Omental fat pad (tissue), 4 donors: ENCODE measurements at places on chromosomes 1 and 21.

- no peak for DNase-seq
These were observed 116.5 kb upstream of the SLC45A1 start for GRCh38 chr1:8201331-8201861.

DNA sequence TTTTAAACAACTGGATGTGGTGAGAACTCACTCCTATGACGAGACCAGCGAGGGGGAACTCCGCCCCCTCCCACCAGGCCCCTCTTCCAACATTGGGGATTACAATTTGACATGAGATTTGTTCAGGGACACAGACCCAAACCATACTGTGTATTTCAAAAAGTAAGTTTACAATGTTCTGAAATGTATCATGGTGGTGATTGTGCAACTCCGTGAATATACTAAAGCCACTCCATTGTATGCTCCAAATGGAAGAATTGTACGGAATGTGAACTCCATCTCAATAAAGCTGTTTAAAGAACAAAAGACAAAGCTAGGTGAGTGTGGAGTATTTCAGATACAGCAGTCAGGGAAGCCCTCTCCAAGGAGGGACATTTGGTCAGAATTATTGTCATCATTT, 432.1 kb upstream of the VAMP3 start:
- DNase-seq: no peak

- no peak for DNase-seq
These were observed 424.1 kb downstream of the TTLL7 start for GRCh38 chr1:83574791-83575190.

GRCh38 chr1:164682570-164682969, 123.6 kb downstream of the PBX1 start:
- no peak for DNase-seq

GRCh38 chr1:98119796-98120195, 199.0 kb upstream of the DPYD start:
- no peak for DNase-seq

DNA sequence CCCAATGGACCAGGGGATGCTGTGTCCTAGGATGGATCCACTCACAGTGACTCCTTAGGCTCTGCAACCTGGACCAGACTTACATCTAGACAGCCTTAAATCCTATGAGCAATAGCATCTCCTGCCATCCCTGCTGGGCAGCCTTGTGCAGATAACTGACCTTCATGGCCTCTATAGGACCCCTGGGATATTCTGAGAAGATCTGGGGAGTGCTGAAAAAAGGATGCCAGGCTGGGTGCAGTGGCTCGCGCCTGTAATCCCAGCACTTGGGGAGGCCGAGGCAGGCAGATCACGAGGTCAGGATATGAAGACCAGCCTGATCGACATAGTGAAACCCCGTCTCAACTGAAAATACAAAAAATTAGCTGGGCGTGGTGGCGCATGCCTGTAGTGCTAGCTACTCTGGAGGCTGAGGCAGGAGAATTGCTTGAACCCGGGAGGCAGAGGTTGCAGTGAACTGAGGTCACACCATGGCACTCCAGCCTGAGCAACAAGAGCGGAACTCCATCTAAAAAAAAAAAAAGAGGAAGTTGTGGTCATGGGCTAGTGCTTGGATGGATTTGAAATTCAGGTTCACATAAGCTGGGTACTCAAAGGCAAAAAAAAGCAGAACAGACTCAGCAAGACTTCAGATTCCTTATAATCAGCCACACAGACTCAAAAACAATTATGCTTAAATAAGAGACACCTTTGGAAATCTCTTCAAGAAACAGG, 10.9 kb upstream of the SH2D1B start:
- DNase-seq: no peak

GRCh38 chr1:211280910-211281309, 21.7 kb downstream of the RCOR3 start:
- DNase-seq: no peak

- DNase-seq: no peak
These were observed 103.1 kb upstream of the SOX13 start for GRCh38 chr1:203969846-203970245.

GRCh38 chr1:65027666-65028358, 61.5 kb upstream of the JAK1 start:
- DNase-seq: no peak

GRCh38 chr21:27422435-27422834, 455.5 kb upstream of the ADAMTS5 start:
- DNase-seq: no peak

DNA sequence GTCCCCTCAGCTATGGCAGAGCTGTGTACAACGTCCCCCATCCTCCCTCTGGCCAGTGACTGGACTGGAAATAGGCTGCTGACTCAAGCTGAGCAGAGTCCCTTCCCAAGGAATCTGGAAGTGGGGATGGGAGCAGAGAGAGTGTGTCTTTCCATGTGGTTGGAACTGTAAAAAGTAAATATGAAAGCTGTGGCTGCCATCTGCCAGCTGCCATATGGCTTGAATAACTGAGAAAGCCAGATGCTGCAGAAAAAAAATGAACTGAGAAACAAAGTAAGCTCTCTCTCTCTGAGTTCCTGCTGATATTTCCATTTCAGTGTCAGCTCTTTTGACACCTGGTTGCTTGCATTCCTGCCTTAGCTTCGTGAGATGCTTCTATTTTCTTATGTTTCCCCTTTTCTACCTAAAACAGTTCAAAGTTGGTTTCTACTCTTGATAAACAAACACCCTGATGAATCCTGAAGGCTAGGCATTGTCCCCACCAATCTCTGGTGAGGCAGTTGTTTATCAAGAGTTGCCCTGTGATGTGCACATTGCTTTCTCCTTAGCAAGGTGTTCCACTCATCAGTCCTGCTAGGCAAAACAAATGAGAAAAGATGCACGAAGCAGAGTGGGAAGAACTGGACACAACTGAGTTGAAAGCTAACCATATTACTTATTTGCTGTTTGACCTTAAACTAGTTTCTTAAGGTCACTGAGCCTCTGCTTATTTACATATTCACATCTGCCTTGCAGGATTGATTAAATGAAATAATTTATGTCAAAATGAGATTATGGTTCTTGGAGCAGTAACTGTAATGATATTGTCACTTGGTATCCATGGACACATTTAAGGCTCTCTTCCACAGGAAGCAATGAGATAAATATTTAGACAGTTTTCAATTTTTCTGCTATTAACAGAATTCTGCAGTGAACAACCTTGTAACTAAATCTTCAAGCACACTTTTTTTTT, 16.6 kb upstream of the DR1 start:
- DNase-seq: no peak

DNA sequence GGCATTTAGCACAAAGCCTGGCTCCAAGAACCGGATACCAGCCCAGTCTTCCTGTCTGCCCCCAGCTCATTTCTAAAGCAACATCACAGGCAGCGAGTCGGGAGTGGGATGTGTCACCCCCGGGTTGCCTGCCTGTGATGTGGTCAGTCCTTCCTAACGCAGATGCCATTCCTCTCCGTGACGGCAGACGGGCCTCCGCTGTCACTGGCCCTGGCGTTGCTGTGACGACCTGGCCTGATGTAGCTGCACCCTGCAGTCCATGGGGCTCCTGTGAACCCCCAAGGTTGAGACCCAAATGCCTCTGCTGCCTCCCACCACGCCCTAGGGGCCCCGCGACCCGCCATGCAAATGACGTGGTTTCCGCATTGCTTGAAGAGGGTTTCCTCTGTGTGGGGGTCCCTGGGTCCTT, 12.3 kb downstream of the TNFRSF1B start:
- no peak for DNase-seq

GRCh38 chr21:44463724-44464123, 8.4 kb downstream of the LRRC3 start:
- DNase-seq: no peak

DNA sequence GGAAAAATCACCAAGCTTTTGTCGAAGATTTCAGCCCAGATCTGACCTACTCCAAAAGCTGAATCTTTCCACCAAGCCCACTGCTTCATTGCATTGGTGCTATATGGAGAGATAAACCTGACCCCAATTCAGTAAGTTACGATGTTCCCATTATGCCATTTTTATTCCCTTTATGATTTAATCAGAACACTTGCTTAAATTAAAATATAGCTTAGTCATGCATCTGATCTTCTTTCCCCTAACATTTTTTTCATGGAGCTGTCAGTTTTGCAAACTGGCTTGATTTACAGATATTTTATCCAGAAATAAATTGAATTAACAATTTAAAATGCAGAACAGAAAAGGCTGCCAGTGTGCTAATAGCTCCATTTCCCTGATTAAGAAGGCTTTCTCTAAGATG, 503.5 kb upstream of the C1orf87 start:
- no peak for DNase-seq

DNA sequence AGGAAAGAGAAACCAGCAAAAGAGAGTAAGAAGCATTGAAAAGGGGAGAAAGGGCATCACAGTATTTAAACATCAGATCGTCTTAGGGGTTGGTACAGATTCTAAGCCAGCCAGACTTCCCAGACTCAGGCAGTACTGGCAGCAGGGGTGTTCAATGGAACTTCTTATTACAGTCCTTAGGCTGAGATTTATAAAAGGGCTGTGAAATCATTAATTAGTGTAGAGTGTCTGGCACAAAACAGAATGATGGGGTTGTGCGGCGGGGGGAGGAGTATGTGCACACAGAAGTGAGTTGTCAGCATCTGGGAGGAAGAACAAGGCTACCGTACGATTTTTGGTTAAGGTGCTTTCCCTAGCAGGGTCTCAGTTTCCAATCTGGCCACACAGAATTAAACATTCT, 38.2 kb downstream of the ARHGEF11 start:
- no peak for DNase-seq

GRCh38 chr1:16211824-16212223, 628 bp downstream of the ARHGEF19 start:
- DNase-seq: no peak

GRCh38 chr1:64493831-64494230, 23.9 kb downstream of the CACHD1 start:
- DNase-seq: no peak

DNA sequence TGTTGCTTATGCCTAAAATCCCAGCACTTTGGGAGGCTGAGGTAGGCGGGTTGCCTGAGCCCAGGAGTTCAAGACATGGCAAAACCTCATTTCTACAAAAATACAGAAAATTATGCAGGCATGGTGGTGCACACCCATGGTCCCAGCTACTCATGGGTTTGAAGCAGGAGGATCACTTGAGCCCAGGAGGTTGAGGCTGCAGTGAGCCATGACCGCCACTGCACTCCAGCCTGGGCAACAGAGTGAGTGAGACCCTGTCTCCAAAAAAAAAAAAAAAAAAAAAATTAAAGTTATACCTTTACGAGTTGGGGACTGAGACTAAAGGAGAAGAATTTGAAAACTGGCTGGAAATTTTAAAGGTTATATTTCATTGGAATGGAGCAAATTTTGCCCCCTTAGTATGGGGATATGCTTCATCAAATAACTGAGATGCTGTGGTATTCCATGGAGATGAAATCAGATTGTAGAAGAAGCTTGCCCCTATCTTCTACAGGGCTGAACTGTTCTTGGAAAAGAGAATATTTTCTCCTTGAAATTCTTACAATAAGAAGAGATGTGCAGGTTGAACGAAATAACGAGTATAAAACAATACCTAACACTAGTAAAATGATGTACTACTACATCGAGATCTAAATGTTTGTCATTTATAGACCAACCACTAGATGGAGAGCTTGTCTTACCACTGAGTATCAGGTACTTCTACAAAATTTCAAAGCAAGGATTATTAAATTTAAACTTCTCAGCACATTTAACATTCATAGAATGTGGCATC, 34.9 kb upstream of the SCYL3 start:
- no peak for DNase-seq

DNA sequence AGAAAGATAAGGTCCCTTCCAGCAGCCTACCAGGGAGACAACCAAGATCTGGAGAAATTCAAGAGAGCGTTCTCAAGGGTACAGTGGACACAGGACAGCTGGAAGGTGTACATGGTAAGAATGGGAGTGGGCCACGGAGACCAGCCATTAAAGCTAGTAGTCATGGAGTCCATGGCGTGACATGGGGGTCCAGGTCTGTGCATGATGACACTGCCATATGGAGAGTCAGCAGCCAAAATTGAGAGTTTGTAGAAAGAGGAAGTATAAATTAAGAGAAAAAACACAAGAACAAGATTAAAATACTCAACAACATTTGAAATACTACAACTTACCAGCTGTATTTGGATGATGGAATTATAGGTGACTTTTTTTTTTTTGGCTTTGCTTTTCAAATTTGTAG, 7.9 kb upstream of the LORICRIN start:
- DNase-seq: no peak

- DNase-seq: peak; percentile 96
These were observed 18.1 kb downstream of the CFAP45 start for GRCh38 chr1:159881622-159882526.

GRCh38 chr21:45845770-45846090, 135.8 kb upstream of the COL6A1 start:
- DNase-seq: no peak

GRCh38 chr1:218164930-218165700, 120.0 kb upstream of the RRP15 start:
- DNase-seq: no peak

DNA sequence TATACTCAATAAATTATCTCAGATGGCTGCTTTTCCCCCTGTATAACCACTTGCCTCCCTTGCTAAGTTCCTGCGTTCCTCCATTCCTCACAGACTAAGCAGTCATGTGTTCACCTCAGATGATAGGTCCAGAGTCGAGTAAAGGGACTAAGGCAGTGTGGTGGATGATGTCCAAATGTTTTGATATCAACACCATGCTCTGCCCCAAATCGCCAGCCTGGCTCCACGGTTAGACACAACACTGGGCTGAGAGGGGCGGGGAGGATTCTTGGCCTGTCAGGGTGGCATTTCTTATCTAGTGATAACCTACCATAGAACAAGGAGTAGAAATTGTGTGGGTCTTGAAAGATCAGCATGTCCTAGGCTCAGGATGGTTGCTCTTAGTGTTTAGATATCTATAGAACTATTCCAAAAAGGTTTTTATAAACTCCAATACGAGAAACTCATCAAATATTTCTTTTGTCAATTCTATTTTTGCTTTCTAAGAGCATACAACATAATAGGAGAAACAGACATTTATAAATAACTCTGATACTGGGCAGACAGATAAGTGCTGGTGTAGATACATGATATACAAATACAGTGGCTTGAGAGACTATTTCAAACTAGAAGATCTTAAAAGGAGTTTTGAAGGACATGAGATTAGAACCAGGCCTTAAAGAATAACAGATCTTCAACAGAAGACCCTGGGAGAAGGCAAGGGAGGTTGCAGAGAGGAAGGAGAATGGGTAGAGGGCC, 21.5 kb downstream of the GJA5 start:
- DNase-seq: no peak

DNA sequence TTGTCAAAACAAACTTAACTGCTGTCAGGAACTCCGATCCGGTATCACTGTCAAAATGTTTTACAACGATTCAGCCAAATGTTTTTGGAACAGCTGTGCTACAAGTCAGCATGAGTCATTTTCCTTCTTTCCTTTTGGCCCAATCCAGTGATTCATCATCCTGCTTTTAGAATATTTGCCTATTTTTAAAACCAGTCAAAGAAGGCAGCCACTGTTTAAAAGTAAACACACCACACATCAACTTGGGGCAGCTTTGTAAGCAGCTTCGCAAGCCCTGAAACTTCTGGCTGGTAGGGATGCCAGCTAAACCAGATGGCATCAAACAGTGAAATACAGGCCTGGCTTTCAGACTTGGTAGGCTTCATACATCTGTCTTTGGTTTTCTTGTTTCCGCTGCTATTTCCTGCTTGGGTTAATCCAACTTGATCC, 14.9 kb downstream of the MAP3K7CL start:
- DNase-seq: no peak
